ENCODE measurements at places on chromosomes 2 and 18. TPM values are rescaled to one million over a fixed set of nuclear protein-coding genes. Genes with fewer than 3 reads are reported as not detected.

- no peak for DNase-seq
Observed at GRCh38 chr2:6864231-6864754, 1.4 kb downstream of the CMPK2 start.

DNA sequence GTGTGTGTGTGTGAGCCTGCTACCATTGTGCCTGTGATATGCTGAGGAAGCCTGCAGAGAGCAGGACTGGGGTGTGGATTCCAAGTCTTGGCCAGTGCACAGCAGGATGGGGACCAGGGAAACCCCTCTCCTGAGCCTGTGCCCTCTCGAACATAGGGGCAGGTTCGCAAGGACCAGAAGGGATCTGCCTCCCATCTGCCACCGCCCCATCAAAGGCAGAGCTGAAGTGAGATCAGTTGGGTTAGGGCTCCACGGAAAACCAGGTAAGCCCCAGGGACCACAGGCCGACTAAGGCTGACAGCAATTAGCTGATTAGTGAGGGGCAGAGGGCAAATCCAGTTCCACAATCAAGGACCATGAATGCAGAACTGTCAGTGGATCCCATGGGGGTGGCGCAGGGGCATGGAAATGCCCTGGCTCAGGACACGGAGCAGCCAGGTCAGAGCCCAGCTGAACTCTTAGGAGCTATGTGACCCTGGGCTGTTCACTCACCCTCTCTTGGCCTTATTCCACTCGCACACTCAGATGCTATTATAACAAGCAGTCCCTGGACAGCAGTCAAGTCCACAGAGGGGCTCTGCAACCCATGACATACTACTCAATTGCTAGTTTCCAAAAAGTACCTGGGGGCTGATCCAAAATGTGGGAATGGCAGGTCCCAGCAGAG, 84.2 kb upstream of the ID2 start:
- no peak for DNase-seq

DNA sequence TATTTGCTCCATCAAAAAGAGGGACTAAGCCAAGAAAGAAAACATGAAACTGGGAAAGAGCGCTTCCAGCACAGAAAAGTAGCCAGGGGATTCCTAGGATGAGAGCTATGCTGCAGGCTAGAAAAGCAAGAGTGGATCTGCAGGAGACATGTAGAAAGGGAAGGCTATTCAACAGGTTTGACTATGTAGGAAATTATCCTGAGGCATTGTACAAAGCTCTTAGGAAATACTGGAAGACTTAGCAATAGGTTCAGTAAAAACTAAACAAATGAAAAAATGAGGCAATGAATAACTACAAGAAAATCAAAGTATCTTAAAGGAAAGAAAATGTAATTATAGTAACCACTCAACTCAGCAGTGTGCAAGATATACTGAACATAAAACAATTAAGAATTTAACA, 229.5 kb upstream of the FBXO11 start:
- no peak for DNase-seq

GRCh38 chr18:61198486-61198885, 134.7 kb upstream of the CDH20 start:
- no peak for DNase-seq

Gene HAUS1
- 34.6 TPM for total RNA-seq
